ENCODE measurements at places on chromosomes 7 and 10.

DNA sequence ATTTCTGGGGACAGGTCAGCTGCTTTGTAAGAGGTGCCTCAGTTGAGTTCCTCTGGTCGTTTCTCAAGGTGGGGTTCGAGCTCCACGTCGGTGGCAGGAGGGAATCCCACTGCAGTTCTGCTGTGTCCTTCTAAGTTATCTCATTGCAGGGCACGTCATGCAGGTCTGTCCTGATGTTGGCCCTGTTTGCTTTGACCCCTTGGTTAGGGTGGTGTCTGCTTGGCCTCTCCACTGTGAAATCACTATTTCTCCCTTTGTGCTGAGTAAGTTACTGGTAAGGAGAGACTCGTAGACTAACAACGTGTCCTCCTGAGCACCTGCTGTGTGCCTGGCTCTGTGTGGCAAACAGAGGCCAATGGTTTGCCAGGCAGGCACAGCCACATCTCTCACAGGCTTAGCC is 372.9 kb upstream of the ZMIZ1 start:
- DNase-seq: no peak

DNA sequence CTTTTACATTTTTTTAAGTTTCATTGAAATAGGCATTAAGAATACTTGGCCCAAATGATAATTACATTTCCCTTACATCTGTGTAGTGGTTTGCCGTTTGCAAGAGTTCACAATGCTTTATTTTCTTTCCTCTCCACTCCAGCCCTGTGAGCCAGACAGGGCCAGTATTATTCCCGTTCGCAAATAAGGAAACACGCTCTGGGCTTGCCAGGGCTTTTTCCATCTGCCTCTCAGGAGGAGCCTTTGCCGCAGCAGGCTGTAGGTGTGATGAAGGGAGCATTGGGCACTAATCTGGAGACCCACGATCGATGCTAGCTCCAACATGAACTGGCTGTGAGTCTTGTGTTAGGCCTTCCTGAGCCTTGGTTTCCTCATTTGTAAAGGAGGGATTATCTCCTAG is 154.4 kb downstream of the GALNT17 start:
- DNase-seq: no peak

DNA sequence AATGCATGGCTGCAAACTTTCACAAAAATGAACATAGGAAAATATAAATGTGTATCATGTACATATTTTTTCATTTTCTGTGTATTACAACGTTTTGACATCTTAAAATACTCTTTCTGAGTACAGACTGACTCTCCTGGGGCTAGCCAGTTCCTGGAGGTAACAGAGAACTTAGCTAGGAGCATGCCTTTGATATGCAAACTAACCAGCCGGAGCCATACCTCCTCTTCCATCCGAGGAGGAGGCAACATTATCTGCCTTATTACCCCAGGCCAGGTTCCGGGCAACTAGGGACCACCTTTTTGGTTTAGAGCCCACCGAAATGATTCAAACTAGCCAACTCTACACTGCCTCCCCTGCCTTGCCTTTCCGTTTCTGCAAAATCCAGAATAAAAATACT is 33.7 kb upstream of the HECW1 start:
- no peak for DNase-seq

DNA sequence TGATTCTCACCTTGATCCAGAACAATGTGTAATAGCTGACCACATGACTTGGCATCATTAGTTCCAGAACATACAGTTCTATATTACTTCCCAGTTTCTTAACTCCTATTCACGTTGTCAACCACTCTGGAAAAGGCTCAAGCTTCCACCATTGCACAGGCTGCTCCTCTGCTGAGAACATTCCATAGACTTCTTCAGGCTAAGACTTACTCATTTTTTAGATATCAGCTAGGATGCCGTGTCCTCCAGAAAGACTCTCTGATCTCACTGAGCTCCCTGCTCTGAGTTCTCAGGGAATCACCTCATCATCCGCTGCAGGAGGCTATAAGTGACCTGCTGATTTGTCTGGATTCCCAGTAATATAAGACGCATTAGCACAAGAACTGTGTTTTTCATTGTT is 73.1 kb downstream of the HTR7 start:
- DNase-seq: no peak

DNA sequence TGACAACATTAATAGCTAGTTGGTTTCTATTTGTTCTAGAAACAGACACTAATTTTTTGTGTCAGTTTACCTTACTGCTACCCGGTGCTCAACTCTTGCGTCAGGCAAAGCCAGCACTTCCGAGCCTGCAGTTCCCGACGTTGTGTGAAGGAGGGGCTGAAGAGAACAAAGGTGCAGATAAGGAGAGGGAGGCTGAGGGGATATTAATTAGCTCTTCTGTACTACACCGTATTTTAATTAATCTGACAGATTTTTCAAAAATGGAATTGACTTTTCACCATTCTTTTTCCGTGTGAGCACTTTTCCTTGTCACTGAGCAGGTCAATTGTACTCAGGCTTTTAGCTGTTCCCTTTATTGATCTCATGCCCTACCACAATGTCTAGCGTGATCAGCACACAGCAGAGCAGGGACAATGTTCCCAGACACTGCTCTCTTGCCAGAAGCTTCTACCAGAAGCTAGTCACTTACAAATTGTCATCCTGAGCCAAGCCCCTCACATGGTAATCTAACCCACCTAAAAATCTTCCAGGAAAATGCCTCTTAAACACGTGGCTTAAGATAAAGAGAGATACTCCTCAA is 650.5 kb upstream of the MKI67 start:
- DNase-seq: no peak

- no peak for DNase-seq
Measured at GRCh38 chr10:77296534-77297392, 340.8 kb downstream of the KCNMA1 start.

- DNase-seq: no peak
Measured at GRCh38 chr10:50216894-50217293, 34.4 kb downstream of the ASAH2 start.

GRCh38 chr7:13980474-13980873 is 9.0 kb downstream of the ETV1 start:
- no peak for DNase-seq

DNA sequence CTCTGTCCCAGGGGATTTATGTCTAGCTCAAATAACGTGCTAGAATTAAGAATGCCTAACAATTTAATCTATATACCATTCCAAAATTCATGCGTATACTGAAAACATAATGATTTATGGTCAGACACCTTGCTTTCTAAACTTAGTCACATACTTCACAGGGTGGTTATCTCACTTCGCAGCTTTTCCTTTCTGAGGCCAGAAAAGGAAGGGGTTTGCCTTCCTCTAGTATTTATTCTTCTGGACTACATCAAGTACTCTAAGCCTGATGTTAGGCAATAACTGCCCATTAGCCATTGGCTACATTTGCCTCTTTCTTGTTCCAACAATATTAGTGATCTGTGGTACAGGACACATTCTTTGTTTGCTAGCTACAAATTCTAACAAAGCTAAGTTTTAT is 72.6 kb upstream of the FHIP2A start:
- DNase-seq: no peak
